ENCODE measurements at places on chromosomes 4 and X.

- no peak for DNase-seq
Observed at GRCh38 chr4:8016527-8016926, 76.9 kb upstream of the AFAP1 start.

- peak; percentile 77 for DNase-seq
Observed at GRCh38 chr4:159341522-159341921, 238.6 kb downstream of the RAPGEF2 start.

- DNase-seq, result no peak
Observed at GRCh38 chr4:113788888-113789287, 27.4 kb upstream of the CAMK2D start.

GRCh38 chr4:110617646-110618580 lies 5.0 kb downstream of the PITX2 start:
- no peak for DNase-seq

DNA sequence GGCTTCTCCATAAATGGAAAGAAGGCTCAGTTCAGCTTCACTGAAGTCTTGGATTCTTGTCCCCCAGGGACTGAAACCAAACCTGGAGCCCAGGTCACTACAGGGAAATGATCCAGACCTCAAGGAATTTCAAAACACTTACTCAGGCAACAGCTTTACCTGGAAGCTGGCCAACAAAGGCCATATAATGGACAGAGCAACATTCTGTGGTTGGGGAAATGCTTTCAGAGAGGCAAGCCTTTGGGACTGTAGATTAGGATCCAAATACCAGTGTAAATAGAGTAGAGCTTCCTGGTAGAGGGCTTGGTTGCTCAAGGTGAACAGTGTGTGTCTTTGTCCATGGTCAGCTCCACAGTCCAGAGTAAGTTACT lies 57.0 kb upstream of the PROM1 start:
- DNase-seq, result peak; percentile 97

GRCh38 chr4:130479020-130479419 lies 1383.1 kb downstream of the C4orf33 start:
- DNase-seq, result peak; percentile 35

DNA sequence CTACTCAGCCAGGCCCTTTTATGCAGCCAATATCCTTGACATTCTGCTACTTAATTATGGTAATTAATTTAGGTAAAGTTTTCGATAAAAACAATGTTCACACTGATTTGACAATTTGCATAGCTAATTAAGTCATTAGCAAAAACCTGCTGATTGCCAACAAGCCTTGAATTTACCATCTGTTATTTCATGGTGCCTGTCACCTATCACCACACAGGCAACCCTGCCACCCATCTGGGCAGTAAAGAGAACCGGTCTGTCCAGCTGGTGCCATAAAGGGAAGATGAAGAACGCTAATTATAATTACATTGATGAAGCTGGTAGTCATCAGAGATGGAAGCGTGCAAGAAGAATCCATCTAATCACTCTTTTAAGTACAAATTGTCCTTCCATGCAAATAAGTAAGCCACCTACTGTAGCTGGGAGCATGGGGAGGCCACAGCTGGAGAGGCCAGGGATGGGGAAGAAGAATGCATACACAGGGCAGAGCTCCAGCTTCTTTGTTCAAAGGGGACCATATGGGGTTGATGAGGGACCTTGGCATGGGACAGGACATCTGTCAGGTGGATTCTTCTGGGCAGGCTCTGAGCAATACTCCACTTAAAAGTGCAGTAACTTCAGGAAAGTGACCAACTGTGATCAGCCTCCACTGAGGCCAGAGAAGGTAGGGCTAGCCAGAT lies 277.3 kb upstream of the TAPT1 start:
- DNase-seq, result no peak

DNA sequence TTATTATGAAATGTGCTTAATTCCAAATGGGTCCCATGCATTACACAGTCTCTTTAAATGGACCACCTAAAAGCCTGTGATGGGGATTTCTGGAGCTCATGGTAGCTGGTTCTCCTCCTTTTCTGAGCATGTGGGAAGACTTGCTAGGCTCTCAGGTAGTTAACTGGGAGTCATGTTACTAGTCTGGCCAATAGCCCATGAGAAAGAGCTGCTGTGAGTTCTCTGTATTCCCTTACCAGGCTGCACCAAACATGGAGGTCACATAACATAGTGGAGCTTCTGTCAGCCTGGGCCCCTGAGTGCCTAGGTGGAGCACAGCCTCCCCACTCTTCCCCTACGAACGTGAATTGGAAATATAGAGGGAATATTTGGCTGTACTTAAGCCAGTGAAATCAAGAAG lies 198.4 kb downstream of the MAML3 start:
- no peak for DNase-seq

GRCh38 chr4:78984593-78984992 lies 45.4 kb upstream of the PAQR3 start:
- no peak for DNase-seq

DNA sequence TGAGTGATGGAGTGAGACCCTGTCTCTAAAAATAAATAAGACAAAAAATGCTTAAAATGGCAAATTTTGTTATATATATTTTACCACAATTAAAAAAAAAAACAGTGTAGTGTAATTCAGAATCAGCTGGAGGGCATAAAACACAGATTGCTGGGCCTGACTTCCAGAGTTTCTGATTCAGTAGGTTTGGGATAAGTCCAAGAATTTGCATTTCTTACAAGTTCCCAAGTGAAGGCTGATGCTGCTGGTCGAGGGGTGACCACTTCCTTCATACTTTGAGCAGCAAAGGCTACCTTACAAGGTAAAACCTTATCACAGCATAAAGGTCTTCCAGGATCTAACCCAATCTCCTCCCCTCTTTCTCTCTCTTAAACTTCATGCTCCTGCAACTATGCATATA lies 40.7 kb downstream of the KLHL8 start:
- DNase-seq, result peak; percentile 47

DNA sequence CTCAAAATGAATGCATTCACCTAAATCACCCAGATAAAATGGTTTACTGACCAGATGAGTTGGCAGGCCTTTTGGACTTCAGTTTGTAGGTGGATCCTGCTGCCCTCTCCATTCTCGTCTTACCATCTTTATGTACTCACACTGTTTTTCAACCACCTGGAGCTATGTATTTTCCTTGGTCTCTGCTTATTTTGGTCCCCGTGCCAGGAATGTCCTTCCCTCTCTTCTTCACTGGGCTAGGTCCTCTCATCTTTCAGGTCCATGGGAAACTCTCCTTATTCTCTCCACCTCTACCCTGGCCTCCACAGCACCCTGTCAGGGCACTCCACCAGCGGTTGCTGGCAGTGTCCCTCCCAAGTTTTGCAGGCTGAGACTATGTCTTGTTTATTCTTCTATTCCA lies 2.6 kb downstream of the GPRIN3 start:
- no peak for DNase-seq
